Left kidney (tissue), 8 donors: ENCODE measurements at places on chromosomes 3 and 15. TPM values are rescaled to one million over a fixed set of nuclear protein-coding genes. Genes with fewer than 3 reads are reported as not detected.

GRCh38 chr3:24181256-24181655 lies 236.2 kb downstream of the NR1D2 start:
- DNase-seq, result no peak

DNA sequence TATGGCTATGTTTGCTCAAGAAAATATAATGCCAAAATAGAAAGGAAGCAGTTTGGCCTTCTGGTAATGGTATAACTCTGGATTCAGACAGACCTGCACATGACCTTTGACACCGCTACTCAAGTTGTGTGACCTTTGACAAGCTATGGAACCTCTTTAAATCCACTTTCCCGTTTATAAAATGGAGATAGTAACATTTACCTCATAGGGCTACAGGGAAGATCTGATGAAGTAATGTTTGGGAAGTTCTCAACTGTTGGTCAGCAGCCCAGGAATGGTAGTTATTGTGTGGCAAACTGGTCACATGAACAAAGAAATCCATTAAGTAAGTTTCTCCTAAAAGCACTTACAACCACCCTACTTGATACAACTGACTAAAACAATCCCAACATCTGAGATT lies 95.1 kb upstream of the PHLDB2 start:
- no peak for DNase-seq

SPTSSB gene
- 4.7 TPM for polyA plus RNA-seq

ATP8B4 gene
- polyA plus RNA-seq, result 3.8 TPM

DNA sequence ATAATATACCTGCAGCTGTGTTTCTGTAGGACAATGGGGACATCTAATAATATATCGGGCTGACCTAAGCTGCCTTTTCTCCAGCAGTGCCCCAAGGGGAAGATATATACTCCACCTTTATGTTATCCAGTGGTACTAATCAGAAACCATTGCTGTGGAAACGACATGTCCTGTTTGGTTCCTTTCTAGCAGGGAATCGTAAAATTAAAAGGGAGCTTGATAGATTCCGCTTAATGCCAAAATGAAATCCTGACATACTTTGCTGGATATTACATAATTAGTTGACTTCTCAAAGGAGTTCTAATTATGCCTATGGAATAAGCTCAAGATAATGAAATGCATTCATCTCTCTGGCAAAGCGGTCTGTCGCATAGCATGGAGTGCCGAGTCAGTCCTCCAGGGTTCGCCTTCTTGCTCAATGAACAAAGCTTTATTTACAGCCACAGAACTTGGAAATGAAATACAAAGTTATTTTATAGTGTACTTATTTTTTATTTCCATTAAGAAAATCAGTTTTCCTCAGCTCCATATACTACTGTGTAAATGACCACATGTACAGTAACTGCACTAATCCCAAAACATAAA lies 262.8 kb downstream of the LRTM1 start:
- no peak for DNase-seq

- DNase-seq, result peak; percentile 55
Measured at GRCh38 chr3:60630953-60631352, 620.3 kb downstream of the FHIT start.

DNA sequence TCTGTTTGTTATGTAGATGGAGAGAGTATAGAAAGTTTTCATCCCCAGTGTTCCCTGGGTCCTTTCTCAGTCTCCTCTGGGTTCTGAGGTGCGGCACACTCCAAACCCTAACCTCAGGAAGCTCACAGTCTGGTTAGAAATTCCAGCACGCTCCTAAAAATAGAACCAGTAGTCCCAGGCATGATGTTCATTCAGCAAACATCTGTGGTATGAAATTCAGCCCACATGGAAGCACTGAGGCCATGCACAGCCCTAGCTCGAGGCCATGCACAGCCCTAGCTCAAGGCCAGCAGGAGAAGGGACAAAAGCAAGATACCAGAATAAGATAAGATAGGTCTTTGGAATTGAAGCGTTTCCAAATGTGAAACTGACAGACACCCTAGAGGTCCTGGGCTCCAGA lies 82.3 kb upstream of the OXTR start:
- DNase-seq, result no peak

- DNase-seq, result no peak
Measured at GRCh38 chr3:155594526-155595187, 150.2 kb downstream of the PLCH1 start.

DNA sequence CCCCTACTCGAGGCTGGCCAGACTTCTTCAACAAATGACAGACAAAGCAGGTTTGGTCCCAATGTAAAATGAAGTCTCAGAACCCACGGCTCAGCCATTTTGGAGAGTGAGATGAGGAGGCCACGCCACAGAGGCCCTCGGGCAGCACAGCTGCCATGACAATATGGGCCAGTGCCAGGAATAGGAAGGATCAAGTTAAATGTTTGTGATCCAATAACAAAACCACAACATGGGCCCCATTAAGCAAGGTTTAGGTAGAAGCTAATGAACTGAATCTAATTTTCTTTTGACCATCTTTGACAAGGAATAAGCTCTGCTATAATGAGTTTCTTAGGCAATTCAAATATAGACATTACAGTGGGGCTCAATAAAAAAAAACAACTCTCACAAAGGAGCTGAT lies 52.6 kb downstream of the RFTN1 start:
- no peak for DNase-seq

DNA sequence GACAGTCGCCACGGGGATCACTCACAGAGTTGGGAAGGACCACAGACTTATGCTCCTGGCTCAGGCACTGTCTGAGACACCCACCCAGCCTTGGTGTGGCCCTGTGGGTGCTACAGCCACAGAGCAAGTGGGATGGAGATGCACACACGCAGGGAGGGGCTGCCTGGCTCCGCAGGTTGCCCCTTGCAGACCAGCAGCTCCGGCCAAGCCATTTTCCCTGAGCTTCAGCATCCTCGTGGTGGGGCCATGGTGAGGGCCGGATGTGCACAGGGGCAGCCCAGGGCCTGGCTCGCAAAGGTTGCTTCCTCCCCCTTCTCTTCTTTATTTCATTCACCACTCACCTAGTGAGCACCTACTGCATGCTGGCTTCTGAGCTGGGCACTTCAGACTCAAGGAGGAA lies 55.4 kb upstream of the GRIP2 start:
- DNase-seq, result no peak

P3H2 gene
- 94.2 TPM for polyA plus RNA-seq

- no peak for DNase-seq
Measured at GRCh38 chr15:73870700-73871408, 2.5 kb upstream of the TBC1D21 start.

- DNase-seq, result peak; percentile 55
Measured at GRCh38 chr3:160225176-160226025, at the start of gene C3orf80. C3orf80 (plus strand) TSS chr3:160225422; CDS start chr3:160225636, 214 bp downstream.

ITPKA gene
- 0.52 TPM for polyA plus RNA-seq

- no peak for DNase-seq
Measured at GRCh38 chr15:48718646-48719045, 73.1 kb upstream of the FBN1 start.

DNA sequence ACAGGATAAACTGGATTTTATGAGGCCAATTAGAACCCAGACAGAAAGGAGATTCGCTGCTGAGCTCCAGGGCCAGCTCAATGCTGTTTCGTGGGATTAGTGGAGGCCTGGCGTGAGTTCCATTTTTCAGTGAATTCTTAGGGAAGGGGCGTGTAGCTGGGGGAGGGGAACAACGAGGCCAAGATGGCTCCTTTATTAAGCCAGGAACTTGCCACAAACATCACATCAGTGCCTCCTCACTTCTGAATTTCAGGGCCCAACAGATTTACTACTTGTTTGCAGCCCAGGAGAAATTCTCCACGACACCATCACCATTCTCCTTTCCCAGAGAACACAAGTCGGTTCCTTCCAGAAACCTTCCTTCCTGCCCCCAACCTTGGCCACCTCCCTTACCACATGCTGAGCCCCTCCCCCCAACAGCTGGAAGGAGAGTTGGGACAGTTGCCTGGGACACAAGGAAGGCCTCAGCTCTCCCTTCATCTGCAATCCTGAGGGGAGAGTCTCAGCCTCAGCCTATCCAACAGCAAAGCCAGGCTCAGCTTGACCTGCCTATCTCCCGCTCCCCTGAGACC lies 5.8 kb downstream of the IGDCC4 start:
- DNase-seq, result no peak

- DNase-seq, result no peak
Measured at GRCh38 chr3:16056217-16056616, 118.3 kb upstream of the GALNT15 start.

GRCh38 chr15:82074610-82075009 lies 28.8 kb upstream of the MEX3B start:
- DNase-seq, result no peak

DNA sequence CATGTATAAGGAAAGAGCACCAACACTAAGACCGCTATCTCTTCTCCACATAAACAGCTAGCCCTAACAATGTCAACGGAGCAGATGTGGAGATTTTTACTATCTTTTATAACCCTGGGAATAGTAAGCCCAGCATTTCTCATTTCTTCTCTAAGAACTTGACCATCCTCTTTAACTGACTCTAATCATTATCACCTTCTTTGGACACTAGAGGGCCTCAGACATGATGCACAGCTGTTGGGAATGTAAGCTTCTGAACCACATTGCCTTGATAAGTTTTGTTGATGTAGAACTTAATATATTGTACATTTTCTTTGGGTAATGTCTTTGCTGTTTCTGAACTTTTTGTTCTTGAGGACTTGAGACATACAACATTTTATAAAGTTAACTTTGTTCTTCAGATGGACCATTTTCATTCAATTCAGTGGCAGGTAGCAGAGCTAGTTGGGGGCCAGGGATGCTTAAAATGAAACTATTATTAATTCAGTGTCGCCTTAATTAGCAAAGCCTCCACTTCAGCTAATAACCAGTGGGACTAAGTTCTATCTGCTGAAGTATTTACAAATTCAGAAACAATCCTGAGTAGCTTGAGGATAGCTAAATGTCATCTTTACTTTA lies 9.6 kb upstream of the TAGLN3 start:
- DNase-seq, result no peak

GRCh38 chr3:179558742-179559364 lies 3.9 kb upstream of the ACTL6A start:
- DNase-seq, result peak; percentile 57

DNA sequence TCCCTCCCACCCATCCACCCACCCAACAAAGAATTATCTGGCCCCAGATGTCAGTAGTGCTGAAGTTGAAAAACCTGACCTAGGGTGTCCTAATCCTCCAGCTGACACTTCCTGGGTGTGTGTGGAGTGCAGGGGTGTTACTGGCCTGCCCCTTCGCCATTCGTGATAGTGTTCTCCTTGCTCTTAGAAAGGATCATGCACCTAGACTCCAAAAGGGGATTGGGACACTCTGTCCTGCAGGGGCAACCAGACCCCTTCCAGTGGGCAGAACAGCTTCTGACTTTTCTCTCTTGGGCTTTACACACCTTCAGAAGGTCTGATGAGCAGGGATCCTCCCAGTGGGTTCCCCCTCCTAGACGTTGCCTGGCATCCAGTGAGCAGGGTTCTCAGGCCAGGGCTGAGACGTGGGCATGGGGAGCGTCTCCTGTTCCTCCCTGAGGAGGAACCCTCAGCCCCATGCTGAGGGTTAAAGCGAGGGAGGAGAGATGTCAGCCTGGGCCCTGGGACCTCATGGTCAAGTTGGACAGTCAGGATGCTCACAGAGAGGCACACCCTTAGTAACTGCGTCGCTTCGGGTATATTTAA lies 75.0 kb downstream of the AAGAB start:
- DNase-seq, result no peak

GRCh38 chr3:11757441-11757875 lies 89.2 kb downstream of the TAMM41 start:
- DNase-seq, result no peak

GRCh38 chr15:35673093-35673684 lies 127.2 kb upstream of the DPH6 start:
- DNase-seq, result no peak

DNA sequence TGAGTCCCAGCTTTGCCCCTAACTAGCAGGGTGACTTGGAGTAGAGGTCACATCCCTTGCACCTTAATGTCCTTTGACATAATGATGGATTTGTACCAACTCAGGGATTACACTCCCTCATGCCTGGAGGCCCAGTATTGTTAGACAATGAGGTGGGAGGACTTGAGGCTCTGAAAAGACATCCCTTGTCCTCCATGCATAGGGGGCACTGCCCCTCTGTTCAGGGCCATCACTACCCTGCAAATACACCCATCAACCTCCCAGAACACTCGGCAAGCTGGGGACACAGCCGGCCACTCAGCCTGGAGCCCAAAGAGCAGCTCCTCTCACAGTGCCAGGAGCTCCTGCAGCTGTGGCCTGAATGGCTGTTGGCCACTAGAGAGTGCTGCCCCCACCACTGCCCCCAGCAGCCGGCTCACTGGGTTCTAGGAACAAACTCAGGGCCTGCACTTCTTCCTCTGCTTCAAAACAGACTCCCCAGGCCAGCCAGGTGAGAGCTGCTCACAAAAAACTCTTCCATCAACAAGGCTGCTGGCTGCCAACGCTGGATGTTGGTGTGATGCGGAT lies 90.2 kb downstream of the GABRB3 start:
- DNase-seq, result no peak
